Muscle of leg (tissue), 16 donors: ENCODE measurements at places on chromosomes 3 and 15. TPM values are rescaled to one million over a fixed set of nuclear protein-coding genes. Genes with fewer than 3 reads are reported as not detected.

The FSTL1 gene
- total RNA-seq = 934 TPM

The SLC24A5 gene
- total RNA-seq = 0.04 TPM

The IGSF11 gene
- total RNA-seq = 1.8 TPM

The SLC51B gene
- total RNA-seq = 0.71 TPM

DNA sequence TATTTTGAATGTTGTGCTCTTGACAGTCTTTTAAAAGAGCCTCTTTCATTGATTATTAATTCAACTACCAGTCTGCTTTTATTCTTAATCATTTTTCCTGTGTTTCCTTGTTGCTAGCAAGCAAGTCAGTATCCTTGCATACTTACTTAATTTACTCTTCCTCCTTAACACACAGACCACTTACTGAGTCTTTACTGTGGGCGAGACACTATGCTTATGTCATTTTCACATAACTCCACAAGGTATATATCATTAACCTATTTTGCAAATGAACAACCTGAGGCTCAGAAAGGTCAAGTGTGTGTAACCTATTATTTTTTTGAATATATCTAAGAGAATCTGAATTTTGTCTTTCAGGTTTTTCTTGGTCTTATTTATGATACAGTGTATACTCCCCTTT lies 130.9 kb downstream of the WDR76 start:
- no peak for DNase-seq
- H3K27me3 ChIP-seq = no peaks in the 10 kb centered on the region
- no peak overlapping the region for H3K27ac ChIP-seq
- no peaks in the 10 kb centered on the region for H3K4me1 ChIP-seq
- H3K36me3 ChIP-seq = no peaks in the 10 kb centered on the region
- H3K4me3 ChIP-seq = no peak overlapping the region

DNA sequence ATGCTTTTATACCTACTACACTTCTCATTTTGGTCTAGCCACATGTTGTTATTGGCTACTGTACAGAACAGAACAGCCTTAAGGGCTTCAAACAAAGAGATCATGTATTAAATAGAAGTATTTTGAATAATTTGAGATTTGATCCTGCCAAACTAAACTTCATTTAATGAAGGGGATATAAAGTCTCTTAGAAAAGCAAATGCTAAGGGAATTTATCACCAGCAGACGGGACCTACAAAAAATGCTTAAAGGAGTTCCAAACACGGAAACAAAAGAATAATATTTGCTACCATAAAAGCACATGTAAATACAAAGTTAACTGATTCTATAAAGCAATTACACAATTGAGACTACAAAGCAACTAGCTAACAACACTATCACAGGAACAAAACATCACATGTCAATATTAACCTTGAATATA lies 23.6 kb upstream of the FMN1 start:
- no peaks in the 10 kb centered on the region for H3K27me3 ChIP-seq
- H3K4me3 ChIP-seq = no peak overlapping the region
- no peak overlapping the region for H3K27ac ChIP-seq
- no peak for DNase-seq
- no peaks in the 10 kb centered on the region for H3K36me3 ChIP-seq

GRCh38 chr3:34408088-34408487 lies 609.7 kb downstream of the PDCD6IP start:
- H3K27me3 ChIP-seq = no peaks in the 10 kb centered on the region
- H3K27ac ChIP-seq = no peak overlapping the region
- no peaks in the 10 kb centered on the region for H3K36me3 ChIP-seq
- H3K4me1 ChIP-seq = no peaks in the 10 kb centered on the region

DNA sequence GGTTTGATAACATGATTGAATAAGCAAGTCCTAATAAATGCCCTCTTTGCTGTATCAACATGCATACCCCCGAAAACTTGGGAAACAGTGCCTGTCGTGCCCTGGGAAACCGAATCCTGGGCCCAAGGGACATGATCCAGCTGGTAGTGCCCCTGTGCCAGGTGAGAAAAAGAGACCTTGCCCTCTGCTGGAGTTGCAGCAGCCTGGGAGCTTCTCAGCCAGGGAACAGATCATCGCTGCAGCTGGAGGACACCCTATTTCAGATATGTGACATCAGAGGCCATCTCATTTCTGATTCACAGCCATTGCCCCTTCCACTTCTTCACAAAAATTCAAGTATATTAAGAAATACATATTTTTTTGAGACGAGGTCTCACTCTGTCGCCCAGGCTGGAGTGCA lies 32.3 kb downstream of the STOML1 start:
- H3K4me3 ChIP-seq = no peak overlapping the region
- H3K27ac ChIP-seq = no peak overlapping the region
- H3K4me1 ChIP-seq = peaks cover 15% of the 10 kb centered on the region
- H3K27me3 ChIP-seq = no peaks in the 10 kb centered on the region

GRCh38 chr3:151178208-151178845 lies 24.7 kb downstream of the GPR171 start:
- DNase-seq = no peak
- H3K4me1 ChIP-seq = no peaks in the 10 kb centered on the region
- H3K27me3 ChIP-seq = no peaks in the 10 kb centered on the region
- H3K4me3 ChIP-seq = no peak overlapping the region
- H3K36me3 ChIP-seq = no peaks in the 10 kb centered on the region

GRCh38 chr15:60720086-60720485 lies 241.1 kb upstream of the ICE2 start:
- no peak overlapping the region for H3K4me3 ChIP-seq
- no peaks in the 10 kb centered on the region for H3K4me1 ChIP-seq
- H3K27me3 ChIP-seq = no peaks in the 10 kb centered on the region
- no peaks in the 10 kb centered on the region for H3K36me3 ChIP-seq

DNA sequence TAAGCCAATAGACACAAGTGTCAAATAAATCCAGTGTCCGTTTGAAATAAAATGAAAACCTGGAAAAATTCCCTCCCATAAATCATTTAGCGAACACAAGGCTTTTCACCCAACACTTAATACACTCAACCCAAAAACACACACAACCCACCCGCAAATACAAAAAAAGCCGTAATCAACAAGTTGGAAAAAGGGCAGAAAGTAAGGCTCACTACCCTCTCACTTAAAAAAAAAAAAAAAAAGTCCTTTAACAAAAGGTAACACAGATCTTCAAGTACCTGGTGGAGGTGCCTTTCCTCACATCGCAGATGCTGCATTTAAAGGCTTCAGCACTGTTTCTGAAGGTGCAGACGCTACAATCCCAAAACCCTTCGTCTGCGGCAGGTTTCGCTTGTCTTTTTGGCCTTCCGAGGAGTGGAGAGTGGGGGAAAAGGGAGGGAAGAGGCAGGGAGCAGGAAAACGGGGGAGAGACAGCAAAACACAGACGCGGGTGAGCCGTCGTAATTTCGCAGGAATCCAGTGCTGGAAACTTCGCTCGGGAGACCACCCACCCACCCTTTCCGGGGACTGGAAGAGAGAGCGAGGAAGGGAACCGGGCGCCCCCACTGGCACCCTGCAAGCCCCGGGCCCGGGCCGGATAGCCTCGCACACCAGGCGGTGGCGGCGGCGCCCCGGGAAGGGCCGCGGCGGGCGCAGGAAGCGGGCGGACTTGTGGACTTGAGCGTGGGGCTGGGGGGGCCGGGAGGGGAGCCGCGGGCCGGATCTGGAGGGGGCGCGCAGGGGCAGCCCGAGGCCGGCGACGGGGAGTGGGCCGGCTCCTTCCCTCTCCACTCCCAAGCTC lies 401.8 kb downstream of the SHQ1 start:
- H3K27me3 ChIP-seq = peaks cover 7% of the 10 kb centered on the region
- H3K4me3 ChIP-seq = peak within 1 kb of the TSS; percentile 72
- H3K4me1 ChIP-seq = peaks cover 5% of the 10 kb centered on the region
- H3K27ac ChIP-seq = peak within 1 kb of the TSS; percentile 87

GRCh38 chr3:42130329-42131070 lies 39.3 kb downstream of the TRAK1 start:
- no peak overlapping the region for H3K4me3 ChIP-seq
- H3K4me1 ChIP-seq = no peaks in the 10 kb centered on the region
- no peaks in the 10 kb centered on the region for H3K27me3 ChIP-seq
- DNase-seq = no peak

DNA sequence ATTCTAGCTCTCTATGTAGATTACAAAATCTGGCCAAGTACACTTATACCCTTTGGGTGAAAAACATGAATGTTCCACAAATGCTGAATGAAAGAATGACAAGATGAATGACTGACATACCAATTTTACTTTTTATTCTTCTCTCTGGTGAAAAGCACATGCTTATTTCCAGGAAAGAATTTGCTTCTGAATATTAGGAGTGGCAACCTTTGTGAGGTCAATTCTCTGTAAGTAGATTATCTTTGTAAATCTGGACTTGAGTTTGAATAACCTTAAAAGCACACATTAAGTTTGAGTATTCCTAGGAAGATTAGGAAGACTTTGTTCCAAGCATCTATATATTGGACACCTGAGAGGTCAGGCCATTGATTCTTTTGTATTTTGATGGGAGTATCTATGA lies 78.1 kb upstream of the P2RY1 start:
- no peak overlapping the region for H3K27ac ChIP-seq
- no peaks in the 10 kb centered on the region for H3K27me3 ChIP-seq
- no peaks in the 10 kb centered on the region for H3K36me3 ChIP-seq
- no peak overlapping the region for H3K4me3 ChIP-seq
- DNase-seq = no peak

- peaks cover 5% of the 10 kb centered on the region for H3K27me3 ChIP-seq
- peak overlapping the region; percentile 58 for H3K4me3 ChIP-seq
- peak overlapping the region; percentile 45 for H3K27ac ChIP-seq
- peaks cover 2% of the 10 kb centered on the region for H3K4me1 ChIP-seq
These were observed 562 bp downstream of the NEO1 start for GRCh38 chr15:73052653-73053397.

DNA sequence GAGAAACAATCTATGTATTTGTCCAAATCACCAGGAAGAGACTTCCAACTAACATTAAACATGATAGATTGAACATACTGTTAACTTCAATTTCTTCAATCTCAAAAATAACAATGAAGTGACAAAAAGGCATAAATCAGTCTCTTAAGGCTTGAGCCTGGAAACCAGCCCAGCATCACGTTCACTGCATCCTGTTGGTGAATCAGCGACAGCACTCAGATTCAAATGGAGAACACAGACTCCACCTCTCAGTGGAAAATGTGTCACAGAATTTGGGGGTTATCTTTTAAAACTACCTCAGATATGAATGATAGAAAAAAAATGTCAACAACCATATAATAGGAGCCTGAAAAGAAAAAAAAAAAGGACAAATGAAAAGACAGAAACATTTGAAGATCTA lies 212.0 kb downstream of the MINAR1 start:
- no peaks in the 10 kb centered on the region for H3K4me1 ChIP-seq
- H3K4me3 ChIP-seq = no peak overlapping the region

DNA sequence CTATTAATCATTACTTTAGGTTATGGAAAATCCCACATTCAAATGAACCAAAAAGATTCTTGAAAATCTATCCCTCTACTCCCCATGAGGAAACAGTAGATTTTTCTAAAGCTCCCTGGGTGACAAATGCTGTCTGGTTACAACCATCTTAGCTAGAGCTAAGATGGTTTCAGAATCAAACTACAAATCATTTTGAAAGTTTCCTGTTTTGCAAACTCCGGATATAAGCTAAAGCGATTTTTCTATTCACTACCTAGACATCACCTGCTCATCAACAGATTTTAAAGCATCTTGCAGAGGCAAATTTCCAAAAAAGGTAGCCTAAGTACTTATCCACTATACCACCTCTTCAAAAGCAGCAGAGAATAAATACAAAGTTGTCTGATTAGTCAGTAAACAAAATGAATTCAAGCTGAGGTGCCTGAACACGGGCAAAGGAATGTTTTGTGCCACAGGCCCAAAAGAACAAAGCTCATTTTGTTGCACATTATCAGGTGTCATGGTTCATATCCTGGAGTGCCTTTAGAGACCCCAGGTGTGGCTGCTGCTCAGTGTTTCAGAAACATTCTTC lies 204.9 kb downstream of the TNIK start:
- H3K36me3 ChIP-seq = no peaks in the 10 kb centered on the region
- H3K4me1 ChIP-seq = peaks cover 5% of the 10 kb centered on the region
- H3K4me3 ChIP-seq = no peak overlapping the region
- H3K27me3 ChIP-seq = no peaks in the 10 kb centered on the region
- no peak for DNase-seq

DNA sequence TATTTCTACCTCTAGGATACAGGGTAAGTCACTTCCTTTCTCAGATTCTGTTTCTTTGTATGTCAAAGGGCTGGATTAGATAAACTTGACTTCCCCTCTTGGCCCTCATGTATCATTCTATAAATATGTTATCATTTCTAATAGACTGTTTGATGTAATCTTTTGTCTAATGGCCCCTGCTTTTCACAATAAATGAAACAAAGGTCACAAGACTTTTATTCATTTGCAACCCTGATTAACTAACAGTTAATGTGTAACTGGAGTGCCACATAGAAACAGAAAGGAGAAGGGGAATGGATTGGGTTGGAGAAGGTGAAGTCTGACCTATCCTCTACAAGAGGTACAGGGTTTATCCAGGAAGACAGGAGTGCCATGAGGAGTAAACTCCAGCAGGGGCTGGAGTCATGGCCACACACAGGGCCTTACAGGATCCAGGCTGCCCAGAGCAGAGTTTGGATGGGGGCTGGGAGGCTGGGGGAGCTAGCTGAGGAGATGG lies 8.0 kb upstream of the B3GNT5 start:
- no peak for DNase-seq
- peaks cover 1% of the 10 kb centered on the region for H3K27me3 ChIP-seq
- no peak overlapping the region for H3K27ac ChIP-seq
- no peaks in the 10 kb centered on the region for H3K36me3 ChIP-seq
- no peak overlapping the region for H3K4me3 ChIP-seq

GRCh38 chr15:48796521-48796920 lies 14.3 kb downstream of the CEP152 start:
- H3K36me3 ChIP-seq = no peaks in the 10 kb centered on the region
- no peaks in the 10 kb centered on the region for H3K4me1 ChIP-seq
- H3K27me3 ChIP-seq = no peaks in the 10 kb centered on the region
- no peak overlapping the region for H3K27ac ChIP-seq

GRCh38 chr3:76245073-76245472 lies 459.7 kb upstream of the ZNF717 start:
- DNase-seq = no peak
- no peaks in the 10 kb centered on the region for H3K36me3 ChIP-seq
- H3K4me1 ChIP-seq = no peaks in the 10 kb centered on the region

GRCh38 chr15:92681141-92681631 lies 25.6 kb upstream of the FAM174B start:
- H3K36me3 ChIP-seq = no peaks in the 10 kb centered on the region
- H3K4me1 ChIP-seq = peaks cover 11% of the 10 kb centered on the region
- H3K27ac ChIP-seq = peak overlapping the region; percentile 86
- peak; percentile 98 for DNase-seq

GRCh38 chr15:57824186-57824585 lies 117.7 kb downstream of the POLR2M start:
- no peaks in the 10 kb centered on the region for H3K36me3 ChIP-seq
- H3K27me3 ChIP-seq = no peaks in the 10 kb centered on the region
- DNase-seq = no peak
- no peak overlapping the region for H3K27ac ChIP-seq
